ENCODE measurements at places on chromosomes 6 and 20.

- no peak for DNase-seq
These were observed 44.7 kb upstream of the SIRPG start for GRCh38 chr20:1702328-1702727.

- peak; percentile 90 for DNase-seq
These were observed 88.6 kb upstream of the TGM3 start for GRCh38 chr20:2206957-2207769.

- no peak for DNase-seq
These were observed 788 bp downstream of the TRIM40 start for GRCh38 chr6:30136570-30137286.

DNA sequence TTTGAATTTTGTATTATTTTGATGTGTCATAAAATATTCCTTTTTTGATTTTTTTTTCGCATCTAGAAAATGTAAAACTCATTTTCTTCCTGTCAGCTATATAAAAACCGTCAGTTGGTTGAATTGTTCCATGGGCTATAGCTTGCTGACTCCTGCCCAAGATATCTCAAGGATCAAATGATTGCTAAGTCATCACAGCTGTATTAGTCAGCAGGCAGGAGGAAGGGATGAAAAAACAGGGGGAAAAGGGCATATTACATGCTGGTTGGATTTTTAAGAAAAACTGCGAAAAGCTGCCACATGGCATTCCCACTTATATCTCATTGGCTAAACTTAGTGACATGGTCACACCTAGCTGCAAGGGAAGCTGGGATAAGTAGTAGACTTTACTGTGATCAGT is 569.9 kb downstream of the BCKDHB start:
- DNase-seq = no peak

GRCh38 chr6:106511288-106512047 is 117.8 kb downstream of the RTN4IP1 start:
- no peak for DNase-seq

DNA sequence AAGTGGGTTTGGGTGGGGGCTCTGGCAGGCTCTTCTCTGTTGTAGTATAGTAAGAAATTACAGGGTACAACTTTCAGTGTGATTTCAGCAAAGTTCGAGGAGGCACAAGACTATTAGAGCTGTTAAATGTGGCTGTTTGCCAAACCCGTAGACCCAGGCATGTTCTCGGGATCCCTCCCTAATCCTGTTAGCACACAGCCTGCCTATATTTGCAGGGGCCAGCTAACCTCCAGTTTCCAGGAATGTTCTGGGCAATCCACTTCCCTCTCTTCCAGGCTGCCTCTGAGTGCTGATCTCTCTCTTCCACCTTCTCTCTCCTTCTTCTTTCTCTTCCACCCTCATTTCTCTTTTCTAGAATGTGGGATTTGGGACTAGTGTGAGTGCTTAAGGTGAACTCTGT is 34.8 kb upstream of the ZFP64 start:
- no peak for DNase-seq

GRCh38 chr20:4896119-4896702 is 105.1 kb downstream of the SLC23A2 start:
- no peak for DNase-seq

- DNase-seq = no peak
These were observed 113.4 kb upstream of the BEND3 start for GRCh38 chr6:107228754-107229153.

GRCh38 chr6:35214869-35215664 is 1.3 kb downstream of the SCUBE3 start:
- no peak for DNase-seq

DNA sequence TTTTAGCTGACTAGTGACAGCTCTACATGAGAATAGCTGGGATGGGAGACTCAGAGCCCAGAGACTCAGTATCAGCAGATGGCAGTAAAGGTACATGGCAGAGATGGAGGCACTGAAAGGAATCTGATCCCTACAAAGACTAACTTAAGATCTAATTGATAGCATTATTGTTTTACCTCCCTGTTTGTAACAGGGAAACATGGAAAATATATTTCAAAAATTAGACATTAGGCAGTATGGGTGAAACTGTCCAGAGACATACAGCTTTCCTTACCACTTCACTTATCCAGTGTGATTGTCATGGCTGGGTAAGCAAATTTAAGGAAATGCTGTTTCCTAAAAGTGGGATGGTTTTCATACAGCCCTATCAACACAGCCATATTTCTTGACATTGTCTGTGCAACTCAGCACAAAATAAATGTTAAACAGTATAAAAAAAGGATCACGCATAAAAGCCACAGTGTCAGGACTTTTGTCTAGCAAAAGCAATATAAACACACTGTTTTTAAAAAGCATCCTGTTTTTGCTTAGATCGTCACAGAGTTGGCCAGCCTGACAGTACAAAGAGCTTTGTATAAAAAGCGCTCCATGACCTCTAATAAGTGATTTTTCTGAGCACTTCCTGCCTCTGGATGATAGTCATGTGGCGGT is 376.9 kb downstream of the PHF3 start:
- no peak for DNase-seq

DNA sequence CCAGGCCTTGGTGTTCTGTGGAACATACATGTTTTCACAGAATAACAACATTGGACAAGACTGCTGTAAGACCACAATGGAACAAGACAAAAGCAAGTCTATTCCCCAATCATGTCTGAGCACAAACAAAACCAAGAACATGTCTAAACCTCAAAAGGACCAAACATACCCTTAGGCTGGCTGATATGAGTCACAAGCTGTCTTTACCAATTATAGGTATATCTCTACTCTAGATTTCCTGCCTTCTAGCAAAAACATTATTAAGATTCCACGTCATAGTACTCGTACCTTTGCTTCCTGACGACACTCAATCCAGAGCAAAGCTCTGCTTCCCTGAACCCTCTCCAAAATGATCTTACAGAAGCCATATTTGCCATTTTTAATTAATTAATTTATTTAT is 15.4 kb upstream of the L3MBTL1 start:
- no peak for DNase-seq

DNA sequence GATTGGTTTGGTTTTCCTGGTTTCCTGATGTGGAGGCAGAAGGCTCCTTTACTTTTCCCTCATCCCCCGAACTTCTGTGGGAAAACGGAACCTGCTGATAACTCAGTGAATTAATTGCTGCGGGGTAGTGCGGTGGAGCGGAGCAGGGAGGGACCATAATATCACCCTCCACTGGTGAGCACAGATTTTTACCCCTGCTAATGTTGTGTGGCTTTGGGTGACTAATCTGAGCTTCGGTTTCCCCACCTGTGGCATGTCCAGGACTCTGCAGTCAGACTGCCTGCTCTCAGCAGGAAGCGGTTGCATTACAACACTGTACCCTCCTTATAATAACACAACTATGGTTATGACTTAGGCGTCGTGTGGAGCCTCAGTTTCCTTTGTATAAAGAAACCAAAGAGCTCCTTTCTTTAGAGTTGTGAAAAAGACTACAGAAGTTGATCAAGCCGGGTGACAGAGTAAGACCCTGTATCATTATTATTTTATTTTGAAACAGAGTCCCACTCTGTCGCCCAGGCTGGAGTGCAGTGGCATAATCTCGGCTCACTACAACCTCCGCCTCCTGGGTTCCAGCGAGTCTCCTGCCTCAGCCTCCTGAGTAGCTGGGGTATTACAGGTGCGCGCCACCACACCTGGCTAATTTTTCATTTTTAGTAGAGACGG is 2.2 kb upstream of the ID1 start:
- DNase-seq = no peak

Data from right forelimb (tissue), 1 donor.